ENCODE measurements at places on chromosomes 1 and 21.

DNA sequence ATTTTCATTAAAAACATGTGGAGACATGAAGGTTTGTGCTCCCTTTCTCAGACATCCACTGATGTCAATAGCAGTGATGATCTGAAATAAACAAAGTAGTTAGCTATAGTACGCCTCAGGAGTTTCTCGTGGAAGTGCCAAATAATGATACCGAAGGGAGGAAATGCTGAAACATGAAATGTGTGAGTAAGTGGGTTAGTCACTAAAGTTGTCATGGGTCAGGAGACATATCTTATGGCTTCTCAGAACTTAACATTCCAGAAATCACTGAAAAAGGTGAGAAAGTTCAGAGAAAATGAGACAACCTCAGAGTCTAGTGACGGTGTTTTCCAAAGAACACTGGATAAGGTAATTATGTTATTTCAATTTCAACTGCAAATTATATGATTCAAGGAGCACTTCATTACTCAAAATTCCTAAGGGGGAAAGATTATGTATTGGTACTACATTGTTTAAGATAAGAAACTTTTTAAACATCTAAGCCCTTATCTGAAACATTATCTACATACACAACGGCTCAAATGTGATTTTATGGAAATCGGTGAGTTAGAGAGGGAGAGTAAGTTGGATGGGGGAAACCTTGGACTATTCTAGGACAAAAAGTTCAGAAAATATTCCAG, 20.6 kb downstream of the NIBAN1 start:
- peak; percentile 67 for DNase-seq

- DNase-seq: no peak
These were observed 26.0 kb downstream of the SDE2 start for GRCh38 chr1:225973158-225973557.

- DNase-seq: no peak
These were observed 98.3 kb downstream of the COQ8A start for GRCh38 chr1:227038401-227038800.

- no peak for DNase-seq
These were observed 79.4 kb downstream of the PAPPA2 start for GRCh38 chr1:176542352-176542751.

- no peak for DNase-seq
These were observed 60.4 kb downstream of the SEC16B start for GRCh38 chr1:177909416-177909815.

DNA sequence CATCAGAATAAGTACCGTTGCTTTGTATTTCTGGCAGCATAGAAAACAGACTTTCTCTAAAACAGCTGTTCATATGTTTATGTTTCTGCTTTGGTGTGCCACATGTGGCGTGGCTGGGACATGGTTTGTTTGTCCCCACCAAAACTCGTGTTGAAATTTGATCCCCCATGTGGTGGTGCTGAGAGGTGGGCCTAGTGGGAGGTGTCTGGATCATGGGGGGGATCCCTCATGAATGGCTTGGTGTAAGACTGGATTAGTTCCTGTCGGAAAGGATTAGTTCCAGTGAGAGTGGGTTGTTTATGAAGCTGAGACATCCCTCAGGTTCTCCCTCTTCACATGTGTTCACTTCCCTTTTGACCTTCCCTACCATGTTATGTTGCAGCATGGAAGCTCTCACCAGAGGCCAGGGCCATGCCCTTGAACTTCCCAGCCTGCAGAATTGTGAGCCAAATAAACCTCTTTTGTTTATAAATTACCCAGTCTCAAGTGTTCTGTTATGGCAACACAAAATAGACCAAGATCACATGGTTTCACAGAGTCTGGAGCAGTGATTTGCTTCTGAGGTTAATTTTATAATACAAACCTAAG, 17.9 kb upstream of the H3-3A start:
- no peak for DNase-seq

GRCh38 chr1:57296726-57297250, 127.1 kb downstream of the DAB1 start:
- DNase-seq: no peak
